ENCODE measurements at places on chromosomes 2 and 18.

DNA sequence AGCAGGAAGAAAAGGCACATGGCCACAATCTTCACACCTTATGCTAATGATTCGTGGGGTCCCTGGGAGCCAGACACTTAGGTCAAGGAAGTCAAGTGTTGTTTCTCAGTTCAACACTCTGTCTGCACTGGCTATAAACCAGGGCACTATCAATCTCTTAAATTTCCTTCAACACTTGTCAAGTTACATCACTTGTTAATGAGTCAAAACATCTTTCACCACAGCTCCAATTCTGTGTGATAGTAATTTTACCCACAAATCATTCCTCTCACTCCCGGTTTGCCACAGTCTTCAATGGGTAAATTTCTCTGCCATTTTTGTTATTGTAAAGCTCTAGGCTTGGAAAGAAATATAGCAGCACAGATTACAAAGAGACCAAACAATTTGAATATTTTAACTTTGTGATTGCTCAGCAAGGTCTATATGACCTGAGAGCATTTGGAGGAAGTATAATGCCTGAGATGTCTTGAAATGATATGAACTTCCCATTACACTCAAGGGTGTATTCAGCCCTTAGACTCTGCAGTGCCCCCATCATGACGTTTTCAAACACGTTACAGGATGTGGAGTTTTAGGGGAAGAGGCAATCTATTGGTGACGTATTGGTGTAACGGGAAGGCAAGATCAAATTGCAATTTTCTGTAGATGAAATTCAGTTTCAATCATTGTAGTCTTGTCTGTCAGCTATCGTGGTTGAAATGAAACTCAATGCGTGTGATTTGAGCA, 78.7 kb downstream of the ICOS start:
- peak; percentile 35 for DNase-seq

DNA sequence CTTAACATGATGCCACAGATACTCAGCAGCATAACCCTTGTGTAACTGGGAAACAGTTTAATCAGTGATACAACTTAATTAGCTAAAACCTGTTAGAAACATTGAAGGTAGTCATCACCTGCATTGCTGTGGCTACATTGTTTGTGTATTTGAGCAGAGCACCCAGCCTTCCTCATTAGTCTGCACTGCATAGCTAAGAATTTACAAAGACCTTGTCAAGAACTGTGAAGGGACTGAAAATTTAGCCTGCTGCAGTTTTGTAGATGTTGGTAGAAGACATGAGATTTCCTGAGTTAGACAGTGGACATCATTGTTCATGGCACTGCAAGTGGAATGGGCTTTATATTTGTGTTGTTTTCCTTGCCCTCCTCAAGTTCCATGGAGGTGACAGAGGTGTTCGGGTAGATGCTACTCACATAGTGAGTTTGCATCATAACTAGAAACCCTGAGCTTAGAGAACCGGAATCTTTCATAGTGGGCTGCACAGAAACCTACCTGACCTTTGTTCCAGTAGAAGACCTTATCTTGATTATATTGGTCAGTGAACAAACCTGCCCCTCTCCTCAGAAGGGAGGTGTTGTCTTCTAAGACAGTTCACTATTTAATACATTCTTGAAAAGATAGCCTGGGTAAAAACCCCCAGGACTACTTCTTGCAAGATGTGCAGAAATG, 12.5 kb downstream of the VAPA start:
- no peak for DNase-seq

- no peak for DNase-seq
Observed at GRCh38 chr2:96970248-96970875, 16.0 kb downstream of the FAM178B start.

DNA sequence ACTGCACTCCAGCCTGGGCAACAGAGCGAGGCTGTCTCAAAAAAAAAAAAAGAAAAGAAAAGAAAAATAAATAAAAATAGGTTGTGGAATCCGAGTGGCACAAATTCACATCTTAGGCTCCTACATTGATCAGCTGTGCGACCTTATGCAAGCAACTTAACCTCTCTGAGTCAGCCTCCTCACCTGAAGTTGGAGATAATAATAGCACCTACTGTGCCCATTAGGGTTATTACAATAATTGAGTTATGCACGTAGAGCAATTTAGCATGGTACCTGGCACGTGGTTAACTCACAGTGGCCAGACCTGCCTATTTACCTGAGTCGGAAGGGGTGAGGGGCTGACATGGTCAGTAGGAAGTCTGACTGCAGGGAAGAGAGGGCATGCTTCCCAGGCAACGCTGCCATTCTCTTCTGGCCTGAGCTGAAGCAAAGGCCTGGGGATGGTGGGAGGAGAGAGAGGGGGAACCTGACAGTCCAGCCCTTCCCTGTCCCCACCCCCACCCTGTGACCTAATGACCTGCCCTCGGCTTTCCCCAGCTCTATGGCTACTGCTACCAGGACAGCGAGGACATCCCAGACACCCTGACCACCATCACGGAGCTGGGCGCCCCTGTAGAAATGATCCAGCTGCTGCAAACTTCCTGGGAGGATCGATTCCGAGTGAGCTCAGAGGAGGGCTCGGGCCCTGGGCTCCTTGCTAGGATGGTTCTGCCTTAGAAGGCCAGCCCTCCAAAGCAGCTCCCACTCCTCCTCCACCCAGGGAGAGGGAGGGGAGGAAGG, 5.1 kb downstream of the PKDCC start:
- DNase-seq: no peak

DNA sequence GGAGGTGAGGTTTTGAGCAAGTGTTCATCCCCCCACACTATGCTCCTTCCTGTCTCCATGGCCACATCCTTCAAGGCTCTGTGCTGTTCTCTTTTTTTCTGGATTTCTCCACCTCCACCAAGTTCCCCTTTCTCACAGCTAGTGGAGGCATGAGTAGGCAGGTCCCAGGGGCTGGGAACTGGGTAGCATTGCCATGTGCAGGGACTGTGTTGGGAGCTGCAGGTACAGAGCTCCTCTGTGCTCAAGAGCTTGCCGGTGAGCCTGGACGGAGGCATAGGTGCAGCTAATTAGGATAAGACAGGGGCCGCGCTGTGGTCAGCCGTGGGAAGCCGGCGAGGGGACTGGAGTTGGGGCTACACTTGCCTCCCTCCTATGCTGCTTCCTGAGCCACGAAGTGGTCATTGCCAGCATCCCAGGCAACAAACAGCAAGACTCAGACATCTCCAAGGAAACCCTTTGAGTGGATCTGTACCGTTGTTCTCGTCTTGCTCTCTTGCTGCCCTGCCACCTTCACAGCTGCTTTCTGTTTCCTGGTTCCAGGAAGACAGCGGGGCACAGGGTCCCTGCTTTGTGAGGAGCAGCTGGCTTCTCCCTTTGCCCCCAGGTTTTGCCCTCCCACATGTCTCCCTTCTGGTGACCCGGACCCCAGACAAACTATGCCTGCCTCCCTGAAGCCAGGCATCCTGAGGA, 36.9 kb downstream of the ATOH8 start:
- no peak for DNase-seq

DNA sequence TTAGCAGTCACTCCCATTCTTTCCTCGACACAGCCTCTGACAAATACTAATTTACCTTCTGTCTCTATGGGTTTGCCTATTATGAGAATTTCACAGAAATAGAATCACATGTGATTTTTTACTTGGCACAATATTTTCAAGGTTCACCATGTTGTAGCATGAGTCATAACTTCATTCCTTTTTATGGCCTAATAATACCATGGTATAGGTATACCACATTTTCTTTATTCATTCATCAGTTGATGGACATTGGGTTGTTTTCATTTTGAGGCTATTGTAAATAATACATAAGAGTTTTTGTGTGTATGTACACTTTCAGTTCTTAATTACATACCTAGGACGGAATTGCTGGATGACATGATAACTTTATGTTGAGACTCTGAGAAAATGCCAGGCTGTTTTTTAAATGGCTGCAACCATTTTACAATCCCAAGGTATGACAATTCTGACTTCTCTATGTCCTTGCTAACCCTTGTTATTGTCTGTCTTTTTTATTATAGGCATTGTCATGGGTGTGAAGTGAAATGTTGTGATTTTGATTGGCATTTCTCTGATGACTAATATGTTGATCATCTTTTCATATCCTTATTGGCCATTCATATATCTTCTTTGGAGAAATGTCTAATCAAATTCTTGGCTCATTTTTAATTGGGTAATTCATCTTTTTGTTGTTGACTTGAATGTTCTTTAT, 87.9 kb downstream of the IRS1 start:
- no peak for DNase-seq

DNA sequence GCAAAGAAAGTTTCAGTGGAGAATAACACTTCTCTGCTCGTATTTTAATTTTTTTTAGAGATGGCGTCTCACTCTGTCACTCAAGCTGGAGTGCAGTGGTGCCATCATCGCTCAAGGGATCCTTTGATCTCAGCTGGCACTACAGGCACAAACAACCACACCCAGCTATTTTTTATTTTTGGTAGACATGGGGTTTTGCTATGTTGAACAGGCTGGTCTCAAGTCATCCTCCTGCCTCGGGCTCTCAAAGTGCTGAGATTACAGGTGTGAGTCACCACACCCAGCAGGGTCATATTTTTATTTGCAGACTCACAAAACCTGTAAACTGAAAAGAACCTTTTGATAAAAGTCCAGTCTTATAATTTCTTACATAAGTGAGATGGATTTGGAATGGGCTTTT, 2.6 kb downstream of the TRAK2 start:
- DNase-seq: peak; percentile 47

- no peak for DNase-seq
Observed at GRCh38 chr18:45106331-45106774, 425.7 kb downstream of the SETBP1 start.

DNA sequence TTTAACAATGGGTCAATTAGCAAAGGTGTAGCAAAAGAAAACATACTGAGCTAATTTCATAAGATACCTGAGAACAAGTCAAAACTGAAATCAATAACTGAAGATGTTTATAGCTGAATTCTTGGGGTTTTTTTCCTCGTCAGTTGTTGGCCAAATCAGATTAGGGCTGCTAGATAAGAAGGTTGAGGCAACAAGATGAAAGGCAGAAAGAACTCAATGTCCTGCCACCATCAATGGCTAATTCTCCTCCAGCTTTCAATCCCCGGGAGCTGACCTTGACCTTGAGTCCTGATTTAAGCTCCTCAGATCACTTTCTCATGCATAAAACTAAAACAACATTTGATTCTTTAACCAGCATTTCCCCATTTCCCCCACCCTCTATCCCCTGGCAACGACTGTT, 61.8 kb downstream of the MREG start:
- no peak for DNase-seq

DNA sequence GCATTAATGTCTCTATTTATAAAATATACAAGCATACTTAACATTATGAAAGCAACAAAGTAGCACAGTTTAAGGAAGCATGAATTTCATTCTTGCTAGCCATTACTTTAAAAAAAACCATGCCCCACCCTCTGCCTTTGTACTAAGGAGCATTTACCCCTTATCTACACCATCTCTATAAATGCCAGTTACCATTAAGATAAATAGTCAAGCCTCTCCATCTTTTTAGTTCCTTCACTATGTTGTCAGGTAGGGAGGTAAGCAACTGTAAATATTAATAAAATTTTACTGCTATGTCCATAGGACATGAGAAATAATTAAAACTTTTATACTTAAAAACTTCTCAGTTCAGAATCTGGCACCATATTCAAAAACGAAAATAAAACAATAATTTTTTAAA, 42.1 kb downstream of the ROCK1 start:
- DNase-seq: no peak

GRCh38 chr2:239326831-239327535, 73.8 kb downstream of the HDAC4 start:
- peak; percentile 82 for DNase-seq

DNA sequence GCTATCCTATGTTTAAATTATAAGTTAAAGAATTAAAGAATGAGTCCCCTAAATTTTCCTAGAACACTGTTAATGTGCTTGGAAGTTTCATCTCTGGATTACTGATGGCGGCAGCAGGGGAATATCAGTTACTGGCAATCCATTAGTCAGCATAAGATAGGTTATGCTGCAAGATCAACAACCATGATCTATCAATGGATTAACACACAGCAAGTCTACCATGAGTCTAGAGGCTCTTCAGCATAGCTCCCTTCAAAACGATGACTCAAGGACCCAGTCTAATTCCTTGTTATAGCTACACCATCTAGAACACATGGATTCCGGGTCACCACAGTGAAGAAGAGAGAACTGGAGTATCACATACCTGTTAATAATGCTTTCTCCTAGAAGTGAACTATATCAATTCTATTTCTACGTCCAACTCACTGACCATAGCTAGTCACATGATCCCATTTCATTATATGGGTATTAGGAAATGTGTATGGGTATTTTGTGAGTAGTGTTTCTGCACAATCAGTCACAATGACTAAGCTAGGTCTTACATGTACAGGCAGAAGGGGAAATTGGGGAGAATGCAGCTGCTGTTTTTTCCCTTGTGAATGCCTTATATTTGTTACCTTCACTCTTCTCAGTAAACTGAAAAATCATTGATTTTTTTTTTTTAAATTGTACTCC, 108.3 kb upstream of the MAPRE2 start:
- DNase-seq: no peak

GRCh38 chr2:145012214-145012670, 492.3 kb upstream of the ZEB2 start:
- DNase-seq: no peak

- DNase-seq: no peak
Observed at GRCh38 chr2:188193230-188193629, 98.4 kb upstream of the GULP1 start.

DNA sequence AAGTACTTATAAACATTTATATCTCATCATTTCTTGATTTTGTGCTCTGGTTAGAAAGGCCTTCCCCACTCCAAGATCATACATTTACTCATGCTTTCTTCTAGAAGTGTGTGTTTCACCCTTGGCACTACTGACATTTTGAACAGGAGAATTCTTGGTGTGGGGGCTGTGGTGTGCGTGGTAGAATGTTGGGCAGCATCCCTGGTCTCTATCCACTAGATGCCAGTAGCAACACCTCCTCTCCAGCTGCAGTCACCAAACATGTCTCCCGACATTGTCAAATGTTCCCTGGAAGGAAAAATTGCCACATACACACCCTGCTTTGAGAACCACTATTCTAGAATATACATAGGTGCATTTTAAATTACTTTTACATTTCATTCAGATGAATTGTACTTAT, 8.7 kb upstream of the TGIF1 start:
- no peak for DNase-seq
